AG08395 (cell line): ENCODE measurements at places on chromosomes 2 and 18.

- no peak for DNase-seq
Observed at GRCh38 chr2:47270421-47270820, 115.3 kb upstream of the STPG4 start.

DNA sequence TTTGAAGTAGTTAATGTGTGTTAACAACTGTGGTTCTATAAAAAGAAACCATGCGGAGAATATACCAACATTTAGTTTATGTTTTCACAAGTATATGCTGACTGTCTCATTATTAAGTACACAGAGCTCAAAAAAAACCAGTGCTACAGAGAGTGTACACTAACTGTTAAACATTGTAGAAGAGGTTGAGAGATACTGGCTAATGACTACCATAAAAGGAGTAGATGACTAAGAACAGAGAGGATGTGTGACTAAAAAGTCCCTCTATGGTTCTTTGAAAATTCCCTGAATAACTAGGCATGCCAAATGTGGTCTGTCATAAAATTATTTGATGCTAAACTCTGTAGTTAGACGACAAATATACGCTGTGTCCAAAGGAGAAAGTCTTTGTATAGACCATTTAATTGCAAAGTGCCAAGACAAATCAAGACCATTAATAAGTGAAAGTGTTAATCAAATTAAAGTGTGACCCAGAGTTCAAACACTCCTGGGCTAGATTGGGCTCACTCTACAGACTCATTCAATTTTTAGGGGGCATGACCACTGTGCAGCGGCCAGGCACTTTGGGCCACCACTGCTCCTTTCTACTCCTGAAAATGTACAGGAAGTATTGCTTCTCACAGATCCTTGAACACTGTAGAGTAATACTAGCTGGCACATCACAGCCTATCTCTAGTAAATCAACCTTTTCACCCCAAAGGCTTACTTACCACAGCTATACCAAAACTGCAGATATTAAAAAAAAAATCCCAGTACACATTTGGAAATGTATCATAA is 45.1 kb upstream of the SERTAD2 start:
- DNase-seq: peak; percentile 89

- no peak for DNase-seq
Observed at GRCh38 chr2:105428387-105429018, 29.7 kb upstream of the FHL2 start.

GRCh38 chr2:103739921-103740320 is 978.1 kb downstream of the TMEM182 start:
- no peak for DNase-seq

DNA sequence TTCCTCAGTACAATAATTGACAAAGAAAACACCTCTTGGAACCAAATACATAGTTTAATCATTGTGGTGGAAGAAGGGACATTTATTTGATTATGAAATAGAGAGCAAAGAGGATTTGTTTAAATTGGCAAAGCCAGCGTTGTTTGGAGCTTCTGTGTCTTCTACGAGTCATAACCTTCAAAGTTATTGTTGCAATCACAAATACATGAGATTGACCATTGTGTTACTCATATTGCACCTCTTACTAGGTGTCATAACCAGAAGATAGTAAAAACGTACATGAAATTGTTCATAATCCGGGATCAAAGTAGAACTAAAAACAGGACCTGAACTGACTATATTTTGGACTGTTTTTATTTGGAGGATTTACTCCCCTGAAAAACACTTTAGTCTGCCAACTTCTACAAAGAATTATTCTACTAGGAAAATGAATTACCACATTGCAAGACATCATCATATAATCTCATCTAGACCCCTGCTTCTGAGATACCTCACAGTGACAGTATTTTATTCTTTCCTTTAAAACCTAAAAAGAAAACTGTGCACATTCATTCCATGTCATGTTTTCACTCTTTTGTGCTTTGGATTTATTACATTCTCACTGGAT is 151.7 kb upstream of the KLF7 start:
- no peak for DNase-seq

DNA sequence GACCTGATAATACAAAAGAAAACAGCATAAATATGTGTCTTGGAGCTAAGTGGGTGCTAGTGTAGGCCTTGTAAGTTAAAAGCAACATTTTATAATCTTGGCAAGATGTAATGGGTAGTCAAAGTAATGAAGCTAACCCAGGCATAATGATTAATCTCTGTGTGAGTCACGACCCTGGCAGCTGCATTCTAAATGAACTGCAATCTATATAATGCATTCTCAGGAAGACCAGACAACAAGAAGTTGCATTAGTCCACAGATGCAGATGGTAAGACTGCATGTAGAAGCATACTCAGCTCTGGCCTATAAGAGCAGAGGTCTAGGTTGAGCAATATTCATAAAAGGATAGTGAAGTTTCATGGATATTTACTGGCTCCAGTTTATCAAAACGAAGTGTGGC is 85.6 kb upstream of the ETAA1 start:
- DNase-seq: peak; percentile 14

- peak; percentile 15 for DNase-seq
Observed at GRCh38 chr2:102520009-102520408, 47.0 kb downstream of the SLC9A4 start.

- no peak for DNase-seq
Observed at GRCh38 chr2:60979231-60979630, 38.3 kb upstream of the PEX13 start.

DNA sequence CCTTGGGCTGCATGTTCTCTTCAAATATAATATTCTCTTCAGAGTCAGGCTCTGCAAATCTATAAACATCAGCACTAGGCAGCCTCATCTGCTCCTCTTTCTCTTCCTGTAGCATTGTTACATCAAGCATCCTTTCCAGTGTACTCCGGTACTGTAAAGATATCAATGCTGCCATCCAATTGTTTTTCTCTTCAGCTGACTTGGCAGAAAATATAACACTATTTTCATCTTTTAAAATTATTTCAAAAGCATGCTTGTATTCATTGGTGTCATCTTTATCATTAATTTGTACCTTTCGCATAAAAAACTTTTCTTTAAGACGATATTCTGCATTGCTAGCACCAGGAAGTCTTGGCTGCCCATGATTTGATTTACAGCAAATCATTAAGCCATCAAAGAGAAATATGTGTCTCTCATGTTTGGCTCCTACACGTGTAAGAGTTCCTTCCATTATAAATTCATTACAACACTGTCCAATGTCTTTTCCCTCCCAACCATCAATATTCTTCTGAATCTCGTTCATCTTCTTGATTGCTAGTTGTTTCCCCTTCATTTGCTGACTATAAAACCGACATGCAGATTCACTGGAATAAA is 98.1 kb downstream of the SOS1 start:
- no peak for DNase-seq

GRCh38 chr18:39359636-39360035 is 1794.0 kb upstream of the CELF4 start:
- no peak for DNase-seq

GRCh38 chr18:12585218-12585617 is 72.7 kb downstream of the SPIRE1 start:
- DNase-seq: no peak

- DNase-seq: no peak
Observed at GRCh38 chr2:138713504-138713903, 66.7 kb downstream of the NXPH2 start.

DNA sequence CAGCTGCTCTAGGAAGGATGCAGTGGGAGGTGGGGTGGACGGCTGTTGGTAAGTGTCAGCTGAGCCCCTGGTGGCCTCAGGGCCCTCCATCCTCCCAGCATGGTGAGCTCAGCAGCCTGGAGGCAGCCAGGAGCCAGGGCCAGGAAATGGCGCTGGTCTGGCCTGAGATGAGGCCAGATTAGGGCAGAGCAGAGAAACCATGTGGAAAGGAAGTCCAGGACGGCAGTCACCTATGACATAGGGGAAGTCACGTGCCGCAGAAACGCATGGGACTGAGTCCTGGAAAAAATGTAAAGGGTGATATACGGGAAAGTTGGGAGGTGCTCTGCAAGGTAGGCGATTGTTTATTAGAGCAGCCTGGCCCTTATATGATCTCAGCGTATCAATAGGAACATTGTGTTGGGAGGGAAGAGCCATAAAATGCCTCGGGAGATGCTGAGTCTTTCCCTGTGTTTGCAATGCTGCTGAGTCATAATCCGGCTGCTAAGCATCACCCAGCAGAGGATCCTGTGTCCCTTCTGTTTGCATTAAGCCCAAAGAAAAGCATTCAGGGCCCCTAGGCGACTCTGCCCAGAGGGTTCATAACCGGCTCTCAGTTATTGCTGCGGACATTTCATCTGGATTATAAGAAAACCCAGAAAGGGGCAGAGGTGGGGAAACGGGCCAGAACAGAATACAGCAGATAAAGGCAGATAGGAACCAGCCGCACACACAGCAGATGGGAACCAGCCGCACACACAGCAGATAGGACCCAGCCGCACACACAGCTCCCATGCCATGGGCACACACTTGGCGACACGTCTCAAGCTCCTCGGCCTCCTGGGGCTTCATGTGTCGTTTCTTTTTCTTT is 30.3 kb upstream of the B3GNT7 start:
- peak; percentile 90 for DNase-seq

DNA sequence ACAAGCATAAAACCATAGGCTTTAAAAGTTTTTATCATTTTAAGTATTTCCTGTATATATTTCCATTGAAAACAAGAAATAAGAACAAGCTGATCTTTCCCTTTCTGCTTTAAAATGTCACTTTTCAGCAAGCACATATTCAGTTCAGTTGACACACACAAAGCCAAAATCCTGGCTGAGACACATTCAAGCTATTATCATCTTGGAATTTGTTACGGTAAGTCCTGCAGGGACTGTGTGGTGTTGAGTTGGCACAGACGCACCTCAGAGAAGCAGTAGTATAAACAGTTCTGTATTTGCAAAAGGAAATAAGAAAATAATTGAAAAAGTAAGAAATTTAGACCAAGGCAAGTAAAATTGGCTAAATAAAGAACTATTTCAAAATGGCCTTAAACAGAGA is 10.4 kb upstream of the DAW1 start:
- no peak for DNase-seq

- DNase-seq: no peak
Observed at GRCh38 chr2:176206136-176206535, 17.7 kb downstream of the HOXD1 start.

DNA sequence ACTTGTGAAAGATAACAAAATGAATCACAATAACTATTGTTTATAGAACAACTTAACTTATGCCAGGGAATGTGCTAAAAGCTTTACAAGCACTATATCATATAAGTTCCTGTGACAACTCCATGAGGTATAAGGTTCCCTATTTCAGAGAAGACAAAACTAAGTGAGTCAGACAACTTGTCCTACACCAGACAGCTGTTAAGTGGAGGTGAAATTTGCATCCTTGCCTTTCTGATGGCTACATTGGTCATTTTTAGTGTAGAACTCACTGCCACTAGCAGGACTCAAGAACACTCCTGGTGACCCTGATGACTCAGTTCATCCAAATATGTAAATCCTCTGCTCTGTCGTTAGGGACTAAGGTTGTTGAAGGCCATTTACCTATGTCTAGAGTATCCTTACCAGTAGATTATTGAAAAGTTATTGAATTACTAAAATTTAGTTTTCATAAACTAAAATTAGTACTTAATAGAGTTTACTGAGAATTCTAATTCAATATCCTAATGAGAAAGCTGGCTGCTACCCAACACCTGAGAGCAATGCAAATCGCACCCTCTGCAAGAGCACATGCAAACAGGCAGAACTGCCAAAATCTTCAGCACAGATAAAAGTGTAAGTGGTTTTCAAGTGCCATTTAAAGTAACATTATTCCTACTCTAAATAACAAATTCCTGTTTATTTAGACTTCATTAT is 636.2 kb downstream of the NRXN1 start:
- DNase-seq: no peak

DNA sequence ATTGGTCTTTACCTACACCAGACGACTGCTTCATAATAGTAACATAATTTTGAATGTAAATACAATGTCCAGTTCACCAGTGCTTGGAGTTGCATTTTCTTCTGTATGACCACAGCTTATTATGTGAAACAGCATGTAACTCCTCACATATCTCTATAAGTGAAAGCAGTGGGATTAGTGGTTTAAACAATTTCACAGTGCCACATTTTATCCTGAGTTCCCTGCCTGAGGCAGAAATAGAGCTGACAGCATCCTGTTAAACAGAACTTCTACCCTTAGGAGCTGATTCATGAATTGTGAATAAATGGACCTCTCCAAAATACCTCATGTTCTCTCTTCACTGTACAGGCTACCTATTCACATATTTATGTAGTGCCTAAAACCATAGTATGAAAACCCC is 542.3 kb upstream of the VWC2L start:
- DNase-seq: no peak

GRCh38 chr18:62118328-62118727 is 68.5 kb downstream of the PIGN start:
- peak; percentile 71 for DNase-seq

DNA sequence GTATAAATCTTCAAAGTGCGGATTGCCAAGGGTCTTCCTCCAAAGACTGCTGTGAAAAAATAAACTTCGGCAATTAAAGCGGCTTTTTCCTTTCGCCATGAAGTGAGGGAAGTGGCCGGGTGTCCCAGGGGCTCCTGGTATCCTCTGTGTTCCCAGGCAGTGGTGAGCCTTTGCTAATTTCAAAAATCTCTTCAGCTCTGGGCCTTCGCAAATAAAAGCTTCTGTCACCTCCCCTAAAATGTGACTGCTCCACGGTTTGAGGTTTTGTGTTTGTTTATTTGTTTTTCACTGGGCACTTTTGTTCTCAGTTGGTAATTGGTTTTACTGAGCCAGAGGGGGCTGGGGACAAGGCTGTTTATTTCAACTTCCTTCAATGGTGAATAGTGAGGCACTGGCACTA is 270.1 kb upstream of the POU3F3 start:
- no peak for DNase-seq

GRCh38 chr2:178208336-178208735 is 14.0 kb downstream of the OSBPL6 start:
- DNase-seq: no peak

GRCh38 chr2:20282916-20283592 is 58.1 kb upstream of the SDC1 start:
- DNase-seq: no peak

- DNase-seq: peak; percentile 28
Observed at GRCh38 chr18:58336605-58337004, 292.3 kb downstream of the ALPK2 start.

GRCh38 chr2:205139822-205140463 is 542.4 kb upstream of the NRP2 start:
- DNase-seq: no peak

DNA sequence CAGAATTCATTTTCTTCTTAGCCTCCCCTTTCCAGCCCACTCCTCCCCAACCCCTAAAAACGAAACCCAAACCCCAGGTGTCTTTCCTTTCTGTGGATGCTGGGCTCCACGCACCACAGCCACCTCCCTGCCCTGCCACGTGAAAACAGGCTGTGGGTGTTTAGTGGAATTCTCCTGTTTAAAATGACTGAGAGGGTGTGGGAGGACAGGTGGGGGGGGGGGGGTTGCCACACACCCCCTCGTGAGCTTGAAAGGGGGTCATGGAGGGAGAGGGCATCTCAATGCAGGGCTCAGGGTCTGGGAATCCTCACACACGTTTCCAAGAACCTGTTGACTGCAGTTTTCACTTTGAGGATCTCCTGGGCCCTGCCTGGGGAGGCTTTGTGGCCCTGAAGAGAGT is 110.3 kb downstream of the FAM210A start:
- DNase-seq: no peak
